ENCODE measurements at places on chromosomes 3 and 15.

- no peak for DNase-seq
Measured at GRCh38 chr15:97995881-97996603, 35.5 kb downstream of the ARRDC4 start.

DNA sequence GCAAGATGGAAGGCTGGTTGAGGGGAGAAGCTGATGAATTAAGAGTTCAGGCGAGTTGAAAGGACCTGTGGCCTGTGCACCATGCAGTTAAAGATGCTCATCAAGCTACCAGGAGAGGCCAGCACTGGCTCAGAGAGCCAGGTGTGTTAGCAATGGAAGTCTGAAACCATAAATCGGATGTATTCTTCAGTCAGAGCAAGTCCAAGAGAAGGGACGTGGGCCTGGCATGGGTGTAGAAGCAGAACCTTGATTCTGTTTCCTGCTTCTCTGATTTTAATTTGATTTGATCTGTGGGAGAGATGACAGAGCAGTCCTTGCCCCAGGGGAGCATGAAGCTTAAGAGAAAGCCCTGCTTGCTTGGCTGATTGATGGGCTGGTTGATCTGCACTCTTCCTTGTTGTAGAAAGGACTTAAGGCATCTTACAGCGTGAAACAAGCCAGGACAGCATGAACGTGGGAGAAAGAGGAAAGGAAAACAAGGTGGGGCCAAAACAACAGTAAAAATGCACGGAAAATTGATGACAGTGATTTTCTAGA is 10.9 kb downstream of the TM6SF1 start:
- DNase-seq, result no peak

DNA sequence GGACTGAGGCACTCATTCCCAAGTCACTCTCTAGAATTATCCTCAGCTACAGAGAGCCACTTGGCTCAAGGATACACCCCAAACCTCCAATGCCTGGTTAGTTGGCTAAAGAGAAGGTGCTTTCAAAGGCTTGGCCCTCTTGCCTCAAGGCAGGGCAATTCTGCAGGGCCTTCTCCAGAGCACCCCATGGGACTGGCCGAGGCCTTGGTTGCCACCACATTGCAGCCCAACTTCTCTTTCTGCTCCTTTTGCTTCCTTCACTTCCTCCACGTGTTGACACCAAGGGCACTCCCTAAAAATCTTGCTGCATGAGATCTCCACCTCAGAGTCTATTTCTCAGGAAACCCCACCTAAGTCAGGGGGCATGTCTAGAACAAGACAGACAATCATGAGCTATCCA is 36.7 kb downstream of the MEGF11 start:
- no peak for DNase-seq

DNA sequence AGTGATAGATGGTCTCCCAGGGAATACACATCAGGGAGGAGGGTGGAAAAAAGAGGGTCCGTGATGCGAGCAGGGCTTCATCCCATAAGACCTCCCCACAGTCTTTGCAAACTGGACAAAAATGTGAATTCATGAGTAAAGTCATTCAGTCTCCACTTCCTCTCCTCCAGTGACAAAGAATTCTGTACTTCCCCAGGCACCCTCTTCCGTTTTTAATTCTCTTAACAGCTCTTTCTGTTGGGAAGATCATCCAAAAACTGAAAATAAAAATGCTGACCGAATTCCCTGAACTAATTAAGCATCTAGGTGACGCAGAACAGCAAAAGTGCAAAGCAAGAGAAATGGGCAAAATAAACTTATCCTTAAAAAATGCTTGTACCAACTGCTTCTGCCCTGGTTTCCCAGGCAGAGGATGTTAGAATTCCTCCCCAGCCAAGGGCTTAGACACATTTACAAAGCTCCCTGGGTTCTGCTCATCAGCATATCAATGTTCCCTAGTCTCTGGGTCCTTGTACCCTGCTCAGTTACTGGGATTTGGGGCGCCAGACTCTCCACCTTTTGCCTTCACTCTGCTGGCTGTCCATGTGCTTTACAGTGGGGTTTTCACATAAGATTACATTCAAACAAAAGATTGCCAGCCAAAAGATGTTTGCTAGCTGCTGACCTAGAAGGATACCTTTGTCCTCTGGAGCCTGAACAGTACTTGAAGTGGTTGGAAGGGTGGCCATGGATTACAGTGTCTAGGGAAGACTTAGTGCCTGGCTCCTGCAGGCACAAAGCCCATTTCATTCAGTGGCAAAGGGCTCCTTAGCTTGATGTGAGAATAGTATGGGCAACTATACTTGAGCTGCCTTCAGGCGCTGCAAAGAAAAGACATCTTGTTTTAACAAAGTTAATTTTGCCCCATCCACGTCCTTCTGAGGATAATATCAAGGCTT is 69.4 kb downstream of the ARNT2 start:
- DNase-seq, result no peak

GRCh38 chr3:111970376-111970775 is 8.4 kb upstream of the ABHD10 start:
- DNase-seq, result no peak

DNA sequence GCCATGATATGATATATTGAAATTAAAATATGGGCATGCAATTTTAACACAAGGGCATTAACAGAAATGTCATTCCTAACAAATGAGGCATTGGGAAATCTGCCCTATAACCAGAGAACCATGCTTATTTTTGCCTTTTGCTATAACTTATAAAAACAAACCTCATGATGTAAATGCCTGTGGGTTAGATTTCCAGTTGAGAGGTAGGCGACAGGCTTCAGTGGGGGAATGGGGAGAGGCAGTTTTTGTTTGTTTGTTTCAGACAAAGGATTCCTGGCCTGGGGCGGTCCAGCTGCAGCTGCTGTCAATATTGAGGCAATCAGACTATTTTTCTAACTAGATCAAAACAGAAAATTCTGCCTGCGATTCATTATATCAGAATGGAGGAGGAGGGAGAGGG is 490.4 kb upstream of the CFAP20DC start:
- DNase-seq, result no peak

DNA sequence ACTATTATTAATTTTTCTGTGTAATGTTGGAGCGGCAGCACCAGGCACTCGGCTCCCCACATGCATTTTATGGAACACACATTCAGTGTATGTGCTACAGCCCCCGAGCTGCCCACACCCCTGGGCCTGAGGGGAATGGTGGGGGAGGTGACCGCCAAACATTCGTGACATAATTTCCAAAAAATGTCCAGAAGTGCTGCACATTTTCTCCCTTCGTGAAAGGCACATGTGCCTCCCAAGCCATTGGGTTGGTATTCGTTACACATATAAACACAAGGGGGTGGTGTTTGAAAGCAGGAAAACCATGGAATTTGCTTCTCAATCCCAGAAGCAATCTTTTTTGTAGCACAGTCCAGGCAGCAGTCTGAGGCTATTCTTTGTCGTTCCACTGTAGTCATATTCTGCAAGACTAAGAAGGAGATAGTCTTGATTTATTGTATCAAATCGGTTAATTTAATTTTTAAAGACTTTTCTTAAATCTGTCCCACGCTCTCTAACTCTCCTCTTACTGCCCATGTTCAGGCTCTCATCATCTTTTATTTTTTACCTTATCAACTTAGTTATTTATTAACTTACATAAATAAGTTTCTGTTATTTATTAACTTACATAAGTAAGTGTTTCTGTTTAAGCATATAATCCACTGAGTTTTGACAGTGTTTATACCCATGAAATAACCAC is 39.2 kb upstream of the POLR2M start:
- DNase-seq, result no peak

GRCh38 chr3:191401775-191402357 is 59.1 kb upstream of the PYDC2 start:
- DNase-seq, result no peak

DNA sequence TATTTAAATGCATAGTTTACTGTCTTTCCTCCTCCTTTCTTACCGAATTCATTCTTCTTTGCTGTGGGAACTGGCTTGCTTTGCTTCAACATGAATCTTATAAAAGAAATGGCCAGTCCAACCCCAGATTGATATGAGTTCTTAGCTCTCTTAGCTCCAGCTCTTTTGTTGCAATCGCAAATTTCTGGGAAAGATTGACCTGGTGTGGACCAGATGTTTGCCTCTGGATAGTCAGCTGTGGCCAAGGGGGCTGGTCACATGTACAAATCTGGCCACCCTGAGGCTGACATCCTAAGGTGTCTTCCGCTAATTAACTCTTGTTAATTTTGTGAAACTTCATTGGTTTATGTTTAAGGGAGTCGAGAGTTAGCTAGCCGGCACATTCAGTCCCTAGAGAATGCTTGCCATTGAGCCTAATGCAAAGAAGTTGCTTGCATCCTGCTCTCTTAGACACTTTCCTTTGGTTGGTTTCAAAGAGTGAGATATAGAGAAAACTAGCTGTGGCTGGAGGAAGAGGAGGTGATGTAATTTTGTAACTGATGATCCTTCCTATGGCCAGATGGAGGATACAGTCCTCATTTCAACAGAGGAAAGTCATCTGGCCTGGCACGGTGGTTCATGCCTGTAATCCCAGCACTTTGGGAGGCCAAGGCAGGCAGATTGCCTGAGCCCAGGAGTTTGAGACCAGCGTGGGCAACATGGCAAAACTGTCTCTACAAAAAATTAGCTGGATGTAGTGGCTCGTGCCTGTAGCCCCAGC is 162.4 kb downstream of the ADAMTSL3 start:
- no peak for DNase-seq

DNA sequence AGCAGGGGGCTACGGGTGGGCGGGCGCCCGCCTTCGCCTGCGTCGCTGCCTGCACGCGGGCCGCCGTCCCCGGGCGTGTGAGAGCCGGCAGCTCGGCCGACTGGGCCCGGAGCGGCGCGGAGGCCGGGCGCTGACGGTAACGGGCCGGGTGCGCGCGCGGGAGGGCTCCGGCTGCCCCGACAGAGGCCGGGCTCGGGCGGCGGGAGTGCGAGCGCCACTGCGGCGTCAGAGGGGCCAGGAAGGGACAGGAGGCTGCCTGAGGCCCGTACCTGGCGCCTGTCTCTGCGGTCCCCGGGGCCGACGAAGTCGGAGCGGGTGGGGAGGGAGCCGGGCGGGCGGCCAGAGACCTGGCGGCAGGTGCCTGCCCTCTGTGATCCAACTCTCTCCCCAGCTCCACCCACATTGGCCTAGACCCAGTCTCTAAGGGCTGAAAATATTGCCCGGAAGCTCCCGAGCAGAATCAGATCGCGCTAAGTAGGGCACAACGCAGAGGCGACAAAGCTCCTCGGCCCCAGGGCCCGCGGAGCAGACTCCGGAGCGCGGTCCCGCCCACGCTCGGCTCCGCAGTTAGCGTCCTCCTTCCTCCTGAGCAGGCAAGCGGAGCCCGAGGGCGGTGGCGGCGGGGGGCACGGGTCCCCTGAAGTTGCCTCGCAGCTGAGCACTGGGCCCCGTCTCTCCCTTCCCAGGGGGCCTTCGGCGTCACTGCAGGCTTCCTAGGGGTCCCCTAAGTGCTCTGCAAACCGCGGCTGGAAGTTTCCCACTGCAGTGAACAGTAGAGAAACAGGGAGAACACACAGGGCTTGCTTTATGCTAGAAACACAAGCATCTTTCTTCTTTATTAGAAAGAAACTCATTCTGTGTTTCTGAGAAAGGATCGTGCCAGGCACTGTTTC is at the start of gene MAN2A2:
MAN2A2 (plus strand) TSS at position 463 of the 893 bp plus-strand sequence. CDS start 906 bp downstream, outside the sequence.
- DNase-seq, result peak; percentile 58

GRCh38 chr3:123610331-123610730 is 25.5 kb upstream of the HACD2 start:
- no peak for DNase-seq

DNA sequence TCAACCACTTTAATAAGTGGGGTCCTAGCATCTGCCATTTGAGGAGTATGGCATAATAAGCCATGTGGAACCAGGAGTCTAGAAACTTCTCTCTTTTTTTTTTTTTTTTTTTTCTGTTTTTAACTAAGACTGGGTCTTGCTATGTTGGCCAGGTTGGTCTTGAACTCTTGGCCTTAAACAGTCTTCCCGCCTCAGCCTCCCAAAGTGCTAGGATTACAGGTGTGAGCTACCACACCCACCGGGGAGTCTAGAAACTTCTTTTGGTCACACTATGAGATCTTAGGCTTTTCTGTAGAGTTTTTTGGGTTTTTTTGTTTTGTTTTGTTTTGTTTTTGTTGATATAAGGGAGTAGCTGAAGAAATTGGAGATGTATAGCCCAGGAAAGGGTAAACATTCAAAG is 52.9 kb downstream of the ZBTB38 start:
- no peak for DNase-seq

GRCh38 chr3:174216946-174217718 is 642.0 kb upstream of the NAALADL2 start:
- DNase-seq, result no peak

GRCh38 chr3:169052465-169053302 is 610.8 kb downstream of the MECOM start:
- no peak for DNase-seq

- no peak for DNase-seq
Measured at GRCh38 chr3:17266846-17267245, 382.1 kb downstream of the PLCL2 start.

GRCh38 chr3:193910886-193911738 is 224.8 kb upstream of the HES1 start:
- DNase-seq, result no peak

DNA sequence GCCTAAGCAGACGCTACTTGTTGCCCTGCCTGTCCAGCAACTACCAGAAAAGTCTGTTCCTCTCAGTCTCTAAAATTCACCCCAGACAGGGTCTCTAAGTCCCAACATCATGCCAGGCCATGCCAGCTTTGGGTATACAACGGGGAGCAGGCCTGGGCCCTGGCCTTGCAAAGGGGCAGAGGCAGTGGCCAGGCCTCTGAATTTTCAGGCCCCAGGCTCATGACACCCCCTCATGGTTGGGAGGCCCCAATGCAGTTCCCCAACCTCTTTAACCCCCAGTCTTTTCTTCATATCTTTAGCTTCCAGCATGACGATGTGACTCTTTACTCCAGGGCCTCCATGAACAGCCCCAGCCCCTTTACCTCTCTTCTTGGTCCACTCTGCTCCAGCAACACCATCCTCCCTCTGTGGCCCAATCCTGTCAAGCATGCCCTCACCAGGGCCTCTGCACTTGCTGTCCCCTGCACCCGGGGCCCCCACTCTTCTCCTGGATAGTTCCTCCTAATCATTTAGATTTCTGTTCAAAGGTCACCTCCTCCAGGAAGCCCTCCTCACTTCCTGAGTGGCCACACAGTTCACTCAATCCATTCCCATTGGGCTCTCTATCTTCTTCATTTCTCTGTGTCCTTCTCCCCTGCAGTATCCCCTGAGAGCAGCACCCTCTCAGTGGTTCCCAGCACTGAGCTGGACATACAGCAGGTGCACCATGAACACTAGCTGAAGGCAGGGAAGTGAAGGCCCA is 4.8 kb downstream of the IQSEC1 start:
- DNase-seq, result no peak

DNA sequence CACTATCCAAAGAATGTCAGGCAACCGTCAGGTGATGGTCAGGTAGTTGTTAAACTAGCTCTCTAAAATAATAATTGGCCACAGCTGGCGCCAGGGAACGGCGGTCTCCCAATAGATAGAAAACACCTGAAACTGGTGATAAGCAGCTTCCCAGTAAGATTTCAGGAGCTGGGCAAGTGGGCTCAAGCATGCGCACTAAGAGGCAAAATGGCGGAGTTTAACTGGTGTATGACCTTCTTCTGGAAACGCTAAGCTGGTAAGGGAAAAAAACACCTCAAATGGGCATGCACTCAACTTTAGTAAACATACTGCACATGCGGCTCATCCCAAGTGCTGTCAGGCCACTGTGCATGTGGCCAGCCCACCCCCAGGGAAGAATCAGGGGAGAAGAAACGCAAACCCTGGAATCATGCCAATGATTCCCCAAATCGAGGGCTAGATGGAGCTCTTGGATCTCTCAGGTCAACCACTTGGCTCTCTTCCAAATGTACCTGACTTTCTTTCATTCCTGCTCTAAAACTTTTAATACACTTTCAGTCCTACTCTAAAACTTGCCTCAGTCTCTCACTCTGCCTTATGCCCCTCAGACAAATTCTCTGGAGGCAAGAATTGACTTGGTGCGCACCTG is 195.0 kb downstream of the ZNF621 start:
- DNase-seq, result no peak

GRCh38 chr3:188943591-188943990 is 228.2 kb upstream of the TPRG1 start:
- DNase-seq, result no peak

All from CD4-positive, alpha-beta T cell treated with Interleukin-15 for 4 hours (primary cell).